CD8-positive, alpha-beta memory T cell (primary cell): ENCODE measurements at places on chromosomes 16 and 17.

GRCh38 chr17:17191961-17192381, 14.2 kb downstream of the PLD6 start:
- no peaks in the 10 kb centered on the region for H3K27me3 ChIP-seq
- H3K36me3 ChIP-seq: no peaks in the 10 kb centered on the region
- no peak overlapping the region for H3K27ac ChIP-seq
- peaks cover 4% of the 10 kb centered on the region for H3K4me1 ChIP-seq
- H3K4me3 ChIP-seq: no peak overlapping the region

GRCh38 chr16:88686062-88686438, 257 bp downstream of the SNAI3 start:
- no peaks in the 10 kb centered on the region for H3K27me3 ChIP-seq
- H3K4me3 ChIP-seq: peak overlapping the region; percentile 81
- no peak for DNase-seq
- H3K4me1 ChIP-seq: peaks cover 60% of the 10 kb centered on the region
- peaks cover under 1% of the 10 kb centered on the region for H3K36me3 ChIP-seq

- no peak for DNase-seq
- no peaks in the 10 kb centered on the region for H3K4me1 ChIP-seq
- H3K27me3 ChIP-seq: no peaks in the 10 kb centered on the region
- H3K36me3 ChIP-seq: no peaks in the 10 kb centered on the region
- no peak overlapping the region for H3K4me3 ChIP-seq
Observed at GRCh38 chr16:64531401-64531800, 590.5 kb downstream of the CDH11 start.

DNA sequence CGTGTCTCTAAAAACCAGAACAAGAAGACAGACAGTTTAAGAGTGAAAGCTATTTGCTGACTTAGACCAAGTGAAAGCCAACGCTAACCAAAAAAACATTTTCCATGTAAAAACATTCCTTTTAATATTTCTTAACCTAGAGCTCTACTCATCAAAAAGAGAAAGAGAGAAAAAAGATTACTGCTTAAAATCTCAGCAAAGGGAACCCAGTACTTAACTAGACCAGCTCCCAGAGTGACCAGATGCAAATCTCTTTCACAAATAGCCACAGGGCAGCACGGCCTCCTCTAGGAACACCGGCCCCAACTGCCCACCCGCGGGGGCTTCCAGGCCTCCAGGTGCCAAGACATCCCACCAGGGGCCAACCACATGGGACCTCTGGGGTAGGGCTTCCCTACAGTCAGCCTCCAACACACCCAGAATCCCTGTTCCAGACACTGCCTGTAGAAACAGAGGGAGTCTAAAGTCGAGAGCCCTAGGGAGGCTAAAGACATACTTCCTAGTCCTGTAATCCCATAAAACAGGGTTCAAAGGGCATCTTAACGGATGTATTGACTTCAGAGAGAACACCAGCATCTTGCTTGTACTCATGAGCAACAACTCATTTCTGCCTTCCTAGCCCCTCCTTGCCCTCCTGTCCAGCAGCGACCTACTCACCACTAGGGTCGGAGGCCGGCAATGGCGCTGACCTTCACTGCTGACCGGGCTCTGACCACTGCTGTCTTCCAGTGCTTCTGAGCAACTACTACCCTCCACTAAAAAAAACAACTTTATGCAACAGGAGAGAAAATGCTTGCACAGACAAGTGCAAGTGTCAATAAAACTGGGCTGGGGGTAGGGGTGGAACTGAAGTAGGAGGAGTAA, 21.3 kb downstream of the ZCCHC14 start:
- no peaks in the 10 kb centered on the region for H3K27me3 ChIP-seq
- DNase-seq: no peak
- peaks cover 2% of the 10 kb centered on the region for H3K4me1 ChIP-seq
- no peak overlapping the region for H3K4me3 ChIP-seq
- no peak overlapping the region for H3K27ac ChIP-seq

- H3K36me3 ChIP-seq: no peaks in the 10 kb centered on the region
- H3K27me3 ChIP-seq: no peaks in the 10 kb centered on the region
- DNase-seq: no peak
Observed at GRCh38 chr17:64618848-64619247, 43.3 kb downstream of the SMURF2 start.

- no peak overlapping the region for H3K27ac ChIP-seq
- no peaks in the 10 kb centered on the region for H3K36me3 ChIP-seq
- H3K4me1 ChIP-seq: peaks cover 13% of the 10 kb centered on the region
- no peak overlapping the region for H3K4me3 ChIP-seq
Observed at GRCh38 chr17:45016823-45017222, 34.6 kb downstream of the DCAKD start.

DNA sequence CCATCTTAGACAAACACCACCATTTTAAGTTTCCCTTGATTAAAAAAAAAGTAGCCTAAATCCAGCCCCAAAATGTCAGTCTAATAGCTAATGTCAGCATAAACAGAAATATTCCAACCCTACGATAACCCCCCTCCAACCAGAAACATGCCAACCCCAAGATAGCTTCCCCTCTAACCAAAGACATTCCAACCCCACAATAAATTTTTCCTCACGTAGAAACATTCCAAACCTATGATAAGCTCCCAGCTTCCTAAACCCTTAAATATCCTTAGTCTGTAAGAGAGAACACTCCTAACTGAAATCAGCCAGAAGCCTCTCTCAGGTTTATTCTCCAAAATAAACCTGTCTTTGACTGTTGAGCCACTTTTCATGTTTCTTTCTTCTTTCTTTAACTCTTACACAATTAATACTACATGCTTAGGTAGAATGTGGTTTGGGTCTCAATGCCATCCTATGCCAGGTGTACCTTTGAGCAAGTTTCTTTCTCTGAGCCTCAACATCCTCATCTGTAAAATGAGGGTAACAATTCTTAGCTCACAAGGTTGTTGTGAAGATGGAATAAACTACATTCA, 10.5 kb upstream of the KRT38 start:
- H3K4me1 ChIP-seq: no peaks in the 10 kb centered on the region
- no peak for DNase-seq
- no peak overlapping the region for H3K27ac ChIP-seq
- H3K36me3 ChIP-seq: no peaks in the 10 kb centered on the region

- no peaks in the 10 kb centered on the region for H3K27me3 ChIP-seq
- no peak overlapping the region for H3K27ac ChIP-seq
- H3K4me3 ChIP-seq: no peak overlapping the region
- no peaks in the 10 kb centered on the region for H3K4me1 ChIP-seq
- DNase-seq: no peak
Observed at GRCh38 chr17:56023851-56024250, 129.4 kb upstream of the ANKFN1 start.

- DNase-seq: no peak
- H3K27ac ChIP-seq: no peak overlapping the region
- no peak overlapping the region for H3K4me3 ChIP-seq
- no peaks in the 10 kb centered on the region for H3K4me1 ChIP-seq
- H3K27me3 ChIP-seq: peaks cover 5% of the 10 kb centered on the region
- no peaks in the 10 kb centered on the region for H3K36me3 ChIP-seq
Observed at GRCh38 chr16:24900230-24900629, 54.5 kb downstream of the SLC5A11 start.

GRCh38 chr17:66678827-66679226, 156.1 kb upstream of the CACNG5 start:
- H3K4me3 ChIP-seq: no peak overlapping the region
- no peaks in the 10 kb centered on the region for H3K36me3 ChIP-seq
- peaks cover 13% of the 10 kb centered on the region for H3K4me1 ChIP-seq
- H3K27ac ChIP-seq: no peak overlapping the region

GRCh38 chr17:43648916-43649315, 12.8 kb downstream of the MEOX1 start:
- no peaks in the 10 kb centered on the region for H3K4me1 ChIP-seq
- no peak for DNase-seq
- H3K4me3 ChIP-seq: no peak overlapping the region
- H3K27ac ChIP-seq: no peak overlapping the region
- no peaks in the 10 kb centered on the region for H3K27me3 ChIP-seq

- no peak for DNase-seq
- no peak overlapping the region for H3K27ac ChIP-seq
- H3K36me3 ChIP-seq: peaks cover 27% of the 10 kb centered on the region
- H3K4me3 ChIP-seq: no peak overlapping the region
- no peaks in the 10 kb centered on the region for H3K27me3 ChIP-seq
Observed at GRCh38 chr17:444879-445454, 92.4 kb upstream of the RPH3AL start.

- no peak overlapping the region for H3K27ac ChIP-seq
- no peaks in the 10 kb centered on the region for H3K36me3 ChIP-seq
- H3K4me3 ChIP-seq: no peak overlapping the region
- no peaks in the 10 kb centered on the region for H3K4me1 ChIP-seq
- H3K27me3 ChIP-seq: no peaks in the 10 kb centered on the region
Observed at GRCh38 chr17:50685691-50686493, 21.8 kb downstream of the ANKRD40 start.

DNA sequence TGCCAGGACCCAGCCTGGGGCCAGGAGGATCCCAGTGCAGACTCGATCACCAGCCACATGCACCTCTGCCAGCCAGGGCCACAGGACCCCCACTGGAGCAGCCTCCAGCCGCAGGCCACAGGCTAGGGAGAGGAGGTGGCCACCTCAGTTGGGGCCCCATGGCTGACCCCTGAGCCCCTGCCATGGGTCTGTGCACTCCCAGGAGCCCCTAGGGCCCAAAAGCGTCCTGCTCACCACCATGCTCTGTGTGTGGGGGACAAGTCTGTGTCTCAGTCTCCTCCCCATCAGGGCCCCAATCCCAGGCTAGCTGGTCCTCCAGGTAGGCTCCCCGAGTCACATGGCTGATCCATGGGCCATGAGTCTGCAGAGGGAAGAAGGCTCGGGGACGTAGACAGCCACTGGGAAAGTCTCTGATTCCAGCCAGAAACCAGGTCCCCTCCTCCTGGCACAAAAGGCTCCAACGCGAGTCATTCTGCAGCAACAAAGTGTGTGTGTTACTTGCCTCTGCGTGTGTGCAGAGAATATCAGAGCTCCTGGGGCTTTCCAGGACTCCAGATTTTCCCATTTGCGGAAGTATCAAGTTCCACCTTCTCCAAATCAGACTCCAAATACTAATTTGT, 6.1 kb upstream of the PRSS8 start:
- H3K4me1 ChIP-seq: peaks cover 19% of the 10 kb centered on the region
- H3K27me3 ChIP-seq: no peaks in the 10 kb centered on the region
- peak overlapping the region; percentile 61 for H3K27ac ChIP-seq
- no peaks in the 10 kb centered on the region for H3K36me3 ChIP-seq
- peak; percentile 12 for DNase-seq

GRCh38 chr17:61057257-61057656, 342.4 kb upstream of the TBX2 start:
- H3K36me3 ChIP-seq: no peaks in the 10 kb centered on the region
- H3K27me3 ChIP-seq: no peaks in the 10 kb centered on the region
- H3K4me1 ChIP-seq: no peaks in the 10 kb centered on the region

DNA sequence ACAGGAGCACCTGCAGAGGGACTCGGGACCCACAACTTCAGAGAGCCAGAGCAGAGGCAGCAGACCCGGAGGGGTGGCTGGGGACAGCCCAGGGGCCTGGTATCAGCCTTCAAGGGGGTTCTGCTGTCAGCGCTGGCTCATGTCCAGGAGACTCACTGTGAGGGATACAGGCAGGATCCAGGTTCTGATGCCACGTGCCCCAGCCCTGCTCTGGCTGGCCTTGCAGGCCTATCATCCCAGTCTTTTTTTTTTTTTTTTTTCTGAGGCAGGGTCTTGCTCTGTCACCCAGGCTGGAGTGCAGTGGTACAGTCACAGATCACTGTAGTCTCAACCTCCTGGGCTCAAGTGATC, 9.0 kb upstream of the MTSS2 start:
- H3K4me1 ChIP-seq: peaks cover 20% of the 10 kb centered on the region
- H3K27me3 ChIP-seq: no peaks in the 10 kb centered on the region
- H3K36me3 ChIP-seq: no peaks in the 10 kb centered on the region
- DNase-seq: no peak
- no peak overlapping the region for H3K4me3 ChIP-seq
